ENCODE measurements at places on chromosomes 2 and 18.

- H3K27ac ChIP-seq: no peak overlapping the region
- no peaks in the 10 kb centered on the region for H3K4me1 ChIP-seq
- H3K27me3 ChIP-seq: no peaks in the 10 kb centered on the region
Observed at GRCh38 chr2:196849895-196850294, 40.7 kb upstream of the C2orf66 start.

DNA sequence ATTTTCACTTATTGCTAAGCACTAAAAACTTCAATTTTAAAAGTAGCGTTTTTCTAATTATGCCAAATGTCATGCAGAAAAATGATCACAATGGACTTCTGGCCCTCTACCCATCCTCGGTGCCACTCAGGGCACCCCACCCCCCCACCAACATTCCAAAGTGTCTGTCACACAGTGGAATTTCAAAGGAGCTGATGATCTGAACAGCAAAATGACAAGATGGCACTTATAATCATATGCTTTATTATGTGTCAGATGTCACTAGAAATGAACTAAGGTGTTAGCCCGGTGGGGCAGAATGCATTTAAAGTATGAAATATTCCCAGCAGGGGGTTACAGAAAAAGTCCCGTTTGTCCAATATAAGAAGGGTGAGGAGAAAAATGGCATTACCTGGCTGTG is 360.7 kb upstream of the RAB12 start:
- no peak overlapping the region for H3K27ac ChIP-seq
- no peaks in the 10 kb centered on the region for H3K27me3 ChIP-seq
- H3K4me1 ChIP-seq: peaks cover 1% of the 10 kb centered on the region
- peaks cover 36% of the 10 kb centered on the region for H3K36me3 ChIP-seq

- H3K36me3 ChIP-seq: peaks cover 8% of the 10 kb centered on the region
- peaks cover 2% of the 10 kb centered on the region for H3K4me1 ChIP-seq
- no peak overlapping the region for H3K27ac ChIP-seq
- no peak overlapping the region for H3K4me3 ChIP-seq
Observed at GRCh38 chr18:59150236-59150635, 10.6 kb downstream of the SEC11C start.

DNA sequence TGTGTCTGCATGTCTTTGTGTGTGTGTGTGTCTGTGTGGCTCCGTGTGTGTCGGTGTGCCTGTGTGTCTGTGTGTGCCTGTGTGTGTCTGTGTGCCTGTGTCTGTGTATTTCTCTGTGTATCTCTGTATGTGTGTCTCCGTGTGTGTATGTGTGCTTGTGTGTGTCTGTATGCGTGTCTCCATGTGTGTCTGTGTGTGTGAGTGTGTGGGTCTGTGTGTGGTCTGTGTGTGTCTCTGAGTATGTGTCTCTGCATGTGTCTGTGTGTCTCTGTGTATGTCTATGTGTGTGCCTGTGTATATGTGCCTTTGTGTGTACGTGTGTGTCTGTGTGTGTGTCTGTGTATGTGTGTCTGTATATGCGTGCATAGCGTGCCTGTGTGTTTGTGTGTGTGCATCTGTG is 45.2 kb downstream of the MYCN start:
- no peaks in the 10 kb centered on the region for H3K27me3 ChIP-seq
- peaks cover 4% of the 10 kb centered on the region for H3K4me1 ChIP-seq
- no peak overlapping the region for H3K4me3 ChIP-seq
- DNase-seq: no peak

- H3K27me3 ChIP-seq: no peaks in the 10 kb centered on the region
- H3K27ac ChIP-seq: peak overlapping the region; percentile 57
- peak; percentile 76 for DNase-seq
- H3K4me3 ChIP-seq: no peak overlapping the region
- H3K4me1 ChIP-seq: peaks cover 8% of the 10 kb centered on the region
- no peaks in the 10 kb centered on the region for H3K36me3 ChIP-seq
Observed at GRCh38 chr2:134137182-134137611, 116.7 kb upstream of the MGAT5 start.

DNA sequence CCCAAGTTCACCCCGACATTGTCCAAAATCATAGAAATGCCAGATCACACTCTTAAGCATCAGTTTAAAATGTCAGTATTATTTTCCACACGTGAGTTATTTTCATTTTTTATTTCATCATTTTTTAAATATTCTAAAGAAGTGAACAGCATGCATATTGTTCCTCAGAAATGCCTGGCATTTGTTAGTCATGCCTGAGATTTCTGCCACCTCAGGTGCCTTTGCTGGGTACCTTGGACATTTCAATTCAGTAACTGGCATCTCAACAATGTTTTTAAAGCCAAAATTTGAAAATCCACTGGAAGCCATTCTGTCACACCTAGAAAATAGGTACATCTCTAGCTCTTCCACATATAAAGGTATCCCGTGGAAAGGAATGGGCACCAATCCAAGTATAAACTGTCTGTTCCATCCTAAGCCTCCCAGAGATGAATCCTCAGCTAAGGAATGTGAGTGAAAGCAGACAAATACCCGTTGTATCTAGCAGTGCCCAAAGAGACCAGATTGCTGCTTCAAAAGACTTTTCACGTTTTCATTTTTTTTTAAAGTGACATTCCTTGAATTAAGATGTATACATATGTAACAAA is 159.8 kb downstream of the ZNF385B start:
- H3K36me3 ChIP-seq: no peaks in the 10 kb centered on the region
- no peaks in the 10 kb centered on the region for H3K4me1 ChIP-seq
- no peak for DNase-seq
- H3K27me3 ChIP-seq: no peaks in the 10 kb centered on the region
- no peak overlapping the region for H3K4me3 ChIP-seq

DNA sequence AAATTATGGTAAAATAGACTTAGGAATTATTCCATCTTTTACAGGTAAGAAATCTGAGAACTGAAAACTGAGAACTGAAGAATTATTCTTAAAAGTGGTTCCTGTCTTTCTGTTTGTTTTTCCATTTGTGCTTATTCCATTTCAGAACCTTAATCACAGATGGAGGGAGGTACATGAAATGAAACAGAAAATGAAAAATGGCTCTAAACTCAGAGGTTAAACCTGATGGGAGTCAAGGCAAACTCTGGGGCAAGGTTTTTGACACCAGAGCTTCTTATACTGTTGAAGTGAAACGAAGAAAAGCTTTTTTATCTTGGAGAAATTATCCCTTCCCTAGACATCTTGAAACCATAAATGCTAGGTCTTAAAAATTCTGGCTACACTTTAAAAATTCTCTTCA is 182.1 kb downstream of the ZNF804A start:
- H3K4me1 ChIP-seq: no peaks in the 10 kb centered on the region
- no peak overlapping the region for H3K27ac ChIP-seq
- no peak overlapping the region for H3K4me3 ChIP-seq
- no peaks in the 10 kb centered on the region for H3K27me3 ChIP-seq
- H3K36me3 ChIP-seq: no peaks in the 10 kb centered on the region
- no peak for DNase-seq

GRCh38 chr2:109266496-109266895 is 137.5 kb downstream of the SH3RF3 start:
- H3K4me1 ChIP-seq: peaks cover 15% of the 10 kb centered on the region
- no peaks in the 10 kb centered on the region for H3K36me3 ChIP-seq
- H3K27ac ChIP-seq: no peak overlapping the region
- no peak for DNase-seq
- no peaks in the 10 kb centered on the region for H3K27me3 ChIP-seq

DNA sequence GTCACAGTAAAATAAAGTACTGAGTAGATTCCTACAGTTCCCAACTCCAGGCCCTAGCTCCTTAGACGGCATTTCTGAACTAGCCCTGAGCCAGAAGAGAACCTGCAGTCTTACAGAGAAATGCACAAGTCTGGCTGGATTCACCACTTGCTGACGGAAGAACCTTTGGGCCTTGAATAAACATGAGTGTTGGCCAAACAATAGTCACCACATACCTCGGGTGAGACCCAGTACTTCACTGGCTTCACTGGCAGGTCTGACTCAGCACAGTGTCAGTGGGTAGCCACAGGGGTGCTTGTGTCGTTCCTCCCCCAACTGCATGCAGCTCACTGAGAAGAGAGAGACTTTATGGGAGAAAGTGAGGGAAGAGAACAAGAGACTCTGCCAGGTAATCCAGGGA is 88.9 kb downstream of the TMEM185B start:
- peak; percentile 89 for DNase-seq
- H3K27me3 ChIP-seq: no peaks in the 10 kb centered on the region
- H3K4me3 ChIP-seq: no peak overlapping the region
- peak overlapping the region; percentile 81 for H3K27ac ChIP-seq
- H3K4me1 ChIP-seq: peaks cover 6% of the 10 kb centered on the region

GRCh38 chr18:51190000-51190399 is 7.5 kb downstream of the MEX3C start:
- H3K27me3 ChIP-seq: no peaks in the 10 kb centered on the region
- H3K4me1 ChIP-seq: peaks cover 6% of the 10 kb centered on the region
- H3K4me3 ChIP-seq: no peak overlapping the region
- no peak overlapping the region for H3K27ac ChIP-seq
- DNase-seq: no peak

DNA sequence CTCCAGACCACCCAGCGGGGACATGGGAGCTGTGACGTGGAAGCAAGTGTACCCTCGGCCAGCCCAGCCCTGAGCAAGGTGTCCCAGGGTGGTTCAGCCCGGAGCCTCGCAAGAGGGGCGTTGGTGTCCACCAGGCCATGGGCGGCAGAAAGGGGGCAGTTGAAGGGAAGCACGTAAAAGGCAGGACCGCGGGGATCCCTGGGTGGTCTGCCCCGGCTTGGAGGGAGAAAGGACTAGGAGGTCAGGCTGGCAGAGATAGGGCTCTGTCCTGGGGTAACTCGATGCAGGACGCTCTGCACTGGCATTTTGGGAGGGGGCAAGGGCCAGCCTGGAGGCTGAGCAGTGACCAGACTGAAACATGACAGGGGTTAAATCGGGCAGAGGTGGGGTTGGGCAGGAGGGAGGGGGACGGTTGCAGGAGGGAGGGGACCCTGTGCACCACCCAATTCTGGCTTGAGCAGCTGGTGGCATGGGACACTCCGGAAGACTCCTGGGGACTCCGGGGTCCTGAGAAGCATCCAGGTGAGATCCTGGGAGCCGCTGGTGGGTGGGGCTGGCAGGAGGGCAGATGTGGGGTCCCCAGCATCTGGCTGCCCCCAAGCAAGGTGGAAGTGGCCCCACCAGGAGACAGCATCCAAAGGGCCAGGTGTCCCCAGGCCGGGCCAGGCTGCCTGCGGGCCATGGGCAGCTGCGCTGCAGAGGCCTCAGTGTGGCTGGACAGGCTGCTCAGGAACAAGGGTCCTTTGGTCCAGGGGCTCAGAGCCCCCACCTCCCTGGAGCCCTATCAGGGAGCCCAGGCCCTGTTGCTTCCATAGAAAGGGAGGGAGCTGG is 46.8 kb upstream of the GPC1 start:
- no peak overlapping the region for H3K27ac ChIP-seq
- no peak for DNase-seq
- peaks cover 14% of the 10 kb centered on the region for H3K4me1 ChIP-seq
- H3K4me3 ChIP-seq: no peak overlapping the region
- H3K36me3 ChIP-seq: no peaks in the 10 kb centered on the region

DNA sequence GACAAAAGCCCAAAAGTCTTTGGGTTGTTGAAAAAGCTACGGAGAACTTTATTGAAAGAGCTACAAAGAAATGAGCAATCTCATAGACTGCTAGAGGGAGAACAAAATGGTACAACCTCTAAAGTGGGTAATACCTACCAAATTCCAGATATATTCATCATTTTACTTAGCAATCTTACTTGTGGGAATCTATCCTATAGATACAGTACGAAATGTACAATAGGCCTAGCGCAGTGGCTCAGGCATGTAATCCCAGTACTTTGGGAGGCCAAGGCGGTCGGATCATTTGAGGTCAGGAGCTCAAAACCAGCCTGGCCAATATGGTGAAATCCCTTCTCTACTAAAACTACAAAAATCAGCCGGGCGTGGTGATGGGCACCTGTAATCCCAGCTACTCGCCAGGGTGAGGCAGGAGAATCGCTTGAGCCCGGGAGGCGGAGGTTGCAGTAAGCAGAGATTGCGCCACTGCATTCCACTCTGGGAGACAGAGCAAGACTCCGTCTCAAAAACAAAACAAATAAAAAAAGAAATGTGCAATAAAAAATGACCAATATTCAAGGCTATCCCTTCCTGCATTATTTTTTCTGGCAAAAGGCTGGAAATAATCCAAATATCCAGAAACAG is 10.1 kb downstream of the EXOC6B start:
- peaks cover under 1% of the 10 kb centered on the region for H3K36me3 ChIP-seq
- no peak overlapping the region for H3K27ac ChIP-seq
- peaks cover 3% of the 10 kb centered on the region for H3K4me1 ChIP-seq
- H3K4me3 ChIP-seq: no peak overlapping the region
- H3K27me3 ChIP-seq: no peaks in the 10 kb centered on the region

GRCh38 chr2:29650631-29651097 is 270.7 kb downstream of the ALK start:
- no peaks in the 10 kb centered on the region for H3K36me3 ChIP-seq
- H3K27ac ChIP-seq: no peak overlapping the region
- no peak overlapping the region for H3K4me3 ChIP-seq
- H3K4me1 ChIP-seq: no peaks in the 10 kb centered on the region

GRCh38 chr2:177797808-177798207 is 274.8 kb downstream of the PDE11A start:
- H3K4me3 ChIP-seq: no peak overlapping the region
- no peaks in the 10 kb centered on the region for H3K4me1 ChIP-seq
- peaks cover 5% of the 10 kb centered on the region for H3K27me3 ChIP-seq
- H3K27ac ChIP-seq: no peak overlapping the region
- no peak for DNase-seq
- H3K36me3 ChIP-seq: no peaks in the 10 kb centered on the region

- H3K4me3 ChIP-seq: no peak overlapping the region
- H3K27ac ChIP-seq: peak overlapping the region; percentile 54
- no peaks in the 10 kb centered on the region for H3K27me3 ChIP-seq
- DNase-seq: no peak
- peaks cover 3% of the 10 kb centered on the region for H3K4me1 ChIP-seq
Observed at GRCh38 chr2:190683802-190684201, 34.9 kb downstream of the NAB1 start.

DNA sequence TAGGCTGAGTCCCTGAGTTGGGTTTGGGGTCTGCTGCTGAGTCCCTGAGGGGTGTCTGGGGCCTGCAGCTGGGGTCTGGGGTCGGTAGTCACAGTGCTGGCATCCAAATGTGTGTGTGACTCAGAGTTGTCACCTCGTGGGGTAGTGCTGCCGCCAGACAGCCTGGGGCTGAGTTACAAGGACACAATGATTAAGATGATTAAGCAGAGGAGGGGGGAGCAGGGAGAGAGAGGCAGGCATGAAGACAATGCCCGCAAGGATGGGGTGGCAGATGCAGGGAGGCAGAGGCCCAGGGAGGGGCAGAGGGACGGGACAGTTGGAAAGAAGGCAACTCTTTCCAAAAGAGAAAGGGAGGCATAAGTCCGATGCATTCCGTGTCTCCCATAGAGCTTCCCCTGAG is 120.2 kb downstream of the CELF4 start:
- H3K4me3 ChIP-seq: no peak overlapping the region
- DNase-seq: no peak
- H3K36me3 ChIP-seq: no peaks in the 10 kb centered on the region
- peaks cover 43% of the 10 kb centered on the region for H3K27me3 ChIP-seq
- peaks cover under 1% of the 10 kb centered on the region for H3K4me1 ChIP-seq

DNA sequence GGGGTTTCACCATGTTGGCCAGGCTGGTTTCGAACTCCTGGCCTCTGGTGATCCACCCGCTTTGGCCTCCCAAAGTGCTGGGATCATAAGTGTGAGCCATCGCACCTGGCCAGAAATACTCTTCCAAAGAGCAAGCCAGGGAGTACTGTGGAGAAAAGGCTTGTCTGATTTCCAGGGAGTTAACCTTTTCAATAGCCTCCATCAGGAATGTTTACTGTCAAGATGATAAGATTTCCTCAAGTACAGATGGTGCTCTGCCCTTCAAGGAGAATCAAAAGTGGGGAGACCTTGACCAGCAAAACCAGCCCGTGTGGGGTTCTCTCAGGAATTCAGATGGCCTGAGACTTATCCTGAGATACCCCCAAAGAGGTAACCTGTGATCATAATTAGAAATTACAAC is 237.2 kb downstream of the PRKCE start:
- no peak overlapping the region for H3K4me3 ChIP-seq
- peaks cover 7% of the 10 kb centered on the region for H3K4me1 ChIP-seq
- no peaks in the 10 kb centered on the region for H3K27me3 ChIP-seq
- no peaks in the 10 kb centered on the region for H3K36me3 ChIP-seq
- DNase-seq: no peak

Data from mesenchymal stem cell (in vitro differentiated cells and primary cell).